Thyroid gland (tissue), 4 donors: ENCODE measurements at places on chromosomes 13 and 19. TPM values are rescaled to one million over a fixed set of nuclear protein-coding genes. Genes with fewer than 3 reads are reported as not detected.

DNA sequence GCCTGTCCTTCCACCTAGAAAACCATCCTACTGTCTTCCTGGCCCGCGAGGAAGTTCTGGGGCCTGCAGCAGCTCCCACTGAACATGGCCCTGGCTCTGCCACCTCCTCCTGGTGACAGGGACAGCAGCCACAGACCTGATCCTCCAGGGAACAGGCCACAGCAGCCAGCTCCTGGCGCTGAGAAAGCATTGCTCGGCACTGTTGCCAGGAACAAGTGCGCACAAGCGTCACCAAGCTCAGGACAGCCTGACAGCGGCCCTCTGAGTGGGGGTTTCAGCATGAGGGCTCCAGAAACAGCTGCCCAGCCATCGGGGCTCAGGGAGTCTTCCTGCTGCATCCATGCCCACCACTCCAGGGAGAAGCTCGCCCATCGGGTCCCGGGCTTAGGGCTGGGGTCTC is 21.9 kb downstream of the AP3D1 start:
- peaks cover 55% of the 10 kb centered on the region for H3K36me3 ChIP-seq
- H3K4me1 ChIP-seq, result no peaks in the 10 kb centered on the region
- DNase-seq, result no peak
- H3K4me3 ChIP-seq, result no peak overlapping the region

The MAMSTR gene
- 0.54 TPM for total RNA-seq

DNA sequence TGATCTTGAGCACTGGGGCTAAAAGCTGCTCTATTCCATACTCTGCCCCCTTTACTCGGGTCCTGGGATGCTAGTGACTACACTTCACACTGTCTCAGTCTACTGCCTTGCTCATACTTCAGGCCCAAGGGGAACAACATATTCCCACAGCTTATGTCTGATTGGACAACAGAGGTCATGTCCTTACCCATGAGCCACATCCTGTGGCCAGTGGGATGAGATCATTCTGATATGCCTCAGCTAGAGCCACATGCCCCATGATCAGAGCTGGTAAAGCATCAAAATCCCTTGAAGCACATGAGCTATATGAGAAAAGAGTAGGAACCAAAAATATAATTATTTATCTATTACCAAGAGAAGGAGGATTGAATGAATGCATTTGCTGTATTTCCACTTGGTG is 290.1 kb upstream of the TSHZ3 start:
- no peaks in the 10 kb centered on the region for H3K4me1 ChIP-seq
- H3K4me3 ChIP-seq, result no peak overlapping the region
- H3K36me3 ChIP-seq, result no peaks in the 10 kb centered on the region
- no peak for DNase-seq

The MEIS3 gene
- total RNA-seq, result 6.0 TPM

GRCh38 chr19:10290876-10291553 is 1.3 kb downstream of the ICAM5 start:
- H3K27ac ChIP-seq, result no peak overlapping the region
- peaks cover under 1% of the 10 kb centered on the region for H3K36me3 ChIP-seq
- H3K27me3 ChIP-seq, result peaks cover 46% of the 10 kb centered on the region

The COLGALT1 gene
- 31.2 TPM for total RNA-seq

- DNase-seq, result no peak
- no peak overlapping the region for H3K4me3 ChIP-seq
- H3K4me1 ChIP-seq, result no peaks in the 10 kb centered on the region
Measured at GRCh38 chr19:46552891-46553290, 48.2 kb upstream of the CALM3 start.

The RFPL4AL1 gene
- total RNA-seq, result not detected

The ZNF575 gene
- 1.4 TPM for total RNA-seq

- DNase-seq, result no peak
- no peak overlapping the region for H3K27ac ChIP-seq
- no peaks in the 10 kb centered on the region for H3K4me1 ChIP-seq
- no peak overlapping the region for H3K4me3 ChIP-seq
- H3K36me3 ChIP-seq, result no peaks in the 10 kb centered on the region
Measured at GRCh38 chr13:103156346-103156998, 90.3 kb upstream of the SLC10A2 start.
